T-helper 1 cell (primary cell): ENCODE measurements at places on chromosomes 6 and 20.

GRCh38 chr6:149216459-149216858 lies 101.1 kb upstream of the TAB2 start:
- no peak for DNase-seq

- DNase-seq = no peak
Measured at GRCh38 chr6:109079981-109080380, 14.7 kb downstream of the SESN1 start.

GRCh38 chr6:161029195-161029809 lies 37.7 kb downstream of the MAP3K4 start:
- DNase-seq = no peak

DNA sequence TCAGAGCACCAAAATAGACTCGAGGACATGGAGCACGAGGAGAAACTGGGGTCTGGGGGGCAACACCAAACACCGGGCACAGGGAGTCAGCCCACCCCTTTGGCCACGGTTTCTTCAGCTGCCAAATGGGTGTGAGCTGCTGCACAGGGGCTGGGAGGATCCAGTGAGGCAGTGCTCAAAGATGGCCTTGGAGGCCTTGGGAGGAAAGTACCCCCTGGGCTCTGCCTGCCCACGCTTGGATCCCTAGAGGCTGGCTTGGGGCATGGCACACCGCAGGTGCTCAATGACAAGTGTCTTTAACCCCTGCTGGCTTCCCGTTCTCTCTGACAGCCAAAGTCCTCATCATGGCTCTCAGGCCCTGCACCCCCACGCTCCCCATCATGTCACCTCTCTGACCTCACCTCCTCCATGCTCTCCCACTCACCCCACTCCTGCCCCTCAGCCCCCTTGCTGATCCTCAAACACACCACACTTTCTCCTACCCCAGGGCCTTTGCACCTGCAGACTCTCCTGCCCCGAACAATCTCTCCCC lies 190.3 kb downstream of the ANKRD60 start:
- DNase-seq = no peak

DNA sequence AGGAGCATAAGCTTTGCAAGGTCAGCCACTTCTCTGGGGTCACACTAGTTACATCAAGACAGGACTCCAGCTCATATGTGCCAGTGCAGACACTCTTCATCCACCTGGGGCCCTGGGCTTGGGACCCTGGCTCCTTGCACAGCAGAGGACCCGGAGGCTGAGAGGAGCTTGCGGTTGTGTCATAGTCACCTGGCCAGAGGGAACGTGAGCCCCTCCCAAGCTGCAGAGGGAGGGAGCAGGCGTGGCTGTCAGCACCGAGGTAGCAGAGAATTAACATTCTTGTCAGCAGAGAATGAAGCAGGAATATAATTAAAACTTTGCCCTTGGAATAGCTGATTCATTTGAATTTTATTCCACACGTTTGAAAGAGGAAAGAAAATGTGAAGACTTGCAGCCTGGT lies 36.8 kb downstream of the BCAS4 start:
- DNase-seq = no peak

- DNase-seq = peak; percentile 35
Measured at GRCh38 chr6:16486661-16487060, 248.3 kb downstream of the GMPR start.

DNA sequence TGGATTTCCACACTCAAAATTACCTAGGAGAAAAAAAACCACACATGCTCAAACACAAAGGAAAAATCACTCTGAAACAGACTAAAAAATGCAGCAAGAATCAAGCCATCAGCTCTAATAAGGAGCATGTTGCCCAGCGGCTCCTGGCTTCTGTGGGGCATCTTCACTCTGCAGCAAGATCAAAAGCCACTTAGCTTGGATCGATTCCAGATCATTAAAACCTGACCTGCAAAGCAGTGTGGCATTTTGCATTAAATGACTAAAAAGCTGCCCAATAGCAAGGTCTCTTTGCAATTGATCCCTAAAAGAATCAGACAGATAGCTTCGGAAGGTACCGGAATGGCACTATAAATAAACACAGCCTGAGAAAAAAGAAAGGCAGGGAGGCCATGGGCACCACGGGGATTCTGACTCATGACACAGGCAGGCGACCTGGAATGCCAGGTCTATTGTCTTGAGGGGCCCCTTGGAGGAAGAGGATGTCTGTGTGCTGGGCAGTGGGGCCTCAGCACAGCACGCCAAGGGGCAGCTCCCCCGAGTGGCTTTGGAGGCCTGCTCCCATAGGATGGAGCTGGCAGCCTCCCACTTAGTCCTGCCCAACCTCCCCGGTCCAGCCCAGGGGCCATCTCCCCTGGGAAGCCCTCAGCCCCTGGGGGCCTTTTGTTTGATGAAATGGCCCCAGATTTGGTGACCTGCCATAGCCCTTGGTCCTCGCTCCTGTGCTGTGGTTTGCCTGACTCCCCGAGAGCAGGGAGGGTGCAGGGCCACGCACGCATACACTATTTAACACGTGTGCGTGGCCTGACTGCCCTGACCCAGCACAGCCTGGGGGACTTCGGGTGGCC lies 7.6 kb downstream of the LEMD2 start:
- no peak for DNase-seq

DNA sequence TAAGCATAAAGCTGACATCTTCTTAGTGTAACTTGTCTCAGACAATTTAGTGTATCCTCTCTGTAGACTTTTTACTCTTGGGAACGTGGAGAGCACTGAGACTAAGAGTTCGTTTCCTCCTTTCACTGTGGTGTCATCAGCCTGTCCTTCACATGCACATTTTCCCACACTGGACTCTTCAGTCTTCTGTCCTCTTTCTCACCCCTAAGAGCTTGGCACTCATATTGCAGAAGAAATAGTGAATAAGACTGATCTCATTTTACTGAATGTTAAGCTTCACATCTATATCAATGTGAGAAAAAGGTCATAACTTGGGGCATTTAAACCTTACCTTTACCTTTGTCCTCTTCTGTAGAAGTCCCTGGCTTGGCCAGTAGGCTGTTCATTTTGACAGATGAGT lies 25.6 kb downstream of the FUCA2 start:
- no peak for DNase-seq

GRCh38 chr20:45407067-45407745 lies 883 bp upstream of the DBNDD2 start:
- DNase-seq = no peak

DNA sequence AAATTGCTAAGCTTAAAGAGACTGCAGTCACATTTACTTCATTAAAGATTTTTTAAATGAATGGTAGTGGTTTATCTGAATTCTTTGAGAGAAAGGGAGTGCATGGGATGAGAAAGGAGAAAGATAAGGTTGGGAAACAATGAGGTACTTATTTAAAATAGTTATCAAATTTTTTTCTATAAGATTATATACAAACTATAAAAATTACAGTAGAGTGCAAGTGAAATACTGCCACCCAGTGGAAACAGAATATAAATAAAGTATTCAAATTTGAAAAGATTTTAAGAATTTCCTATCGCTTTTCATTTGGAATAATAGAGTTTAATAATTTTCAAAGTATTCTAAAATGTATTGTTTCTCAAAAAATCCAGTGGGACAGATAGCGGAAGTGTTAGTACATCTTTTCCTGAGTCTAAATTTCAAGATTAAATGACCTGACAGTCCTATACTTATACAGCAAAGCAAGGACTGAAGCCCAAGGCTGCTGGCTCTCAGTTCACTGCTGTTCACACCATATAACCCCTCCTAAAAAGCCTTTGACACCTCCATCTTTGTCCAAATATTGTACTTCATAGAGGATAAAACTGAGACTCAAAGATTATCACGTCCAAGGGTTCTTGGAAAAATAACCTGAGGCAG lies 31.1 kb downstream of the EPM2A start:
- no peak for DNase-seq

- DNase-seq = no peak
Measured at GRCh38 chr6:79719248-79719960, 88.3 kb downstream of the SH3BGRL2 start.

GRCh38 chr6:88166493-88167351 lies 575 bp upstream of the CNR1 start:
- no peak for DNase-seq

- no peak for DNase-seq
Measured at GRCh38 chr6:47428288-47428687, 49.3 kb upstream of the CD2AP start.

DNA sequence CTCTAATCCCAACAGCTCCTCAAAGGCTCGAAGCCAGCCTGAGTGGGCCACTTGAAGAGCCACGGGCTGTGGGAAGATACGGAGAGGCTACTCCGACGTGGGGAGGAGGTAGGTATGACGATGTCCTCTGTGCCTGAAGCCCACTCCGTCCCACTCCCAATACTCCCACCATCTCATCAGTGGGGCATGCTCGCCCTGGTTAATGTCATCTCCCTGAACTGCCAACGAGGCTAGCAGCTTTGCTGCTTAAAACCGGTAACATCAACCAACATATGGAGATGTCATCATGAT lies 11.1 kb downstream of the NRN1 start:
- DNase-seq = no peak

GRCh38 chr20:62281161-62281933 lies 21.4 kb upstream of the ADRM1 start:
- DNase-seq = no peak

GRCh38 chr6:20402342-20403069 lies 827 bp downstream of the E2F3 start:
- peak; percentile 80 for DNase-seq

DNA sequence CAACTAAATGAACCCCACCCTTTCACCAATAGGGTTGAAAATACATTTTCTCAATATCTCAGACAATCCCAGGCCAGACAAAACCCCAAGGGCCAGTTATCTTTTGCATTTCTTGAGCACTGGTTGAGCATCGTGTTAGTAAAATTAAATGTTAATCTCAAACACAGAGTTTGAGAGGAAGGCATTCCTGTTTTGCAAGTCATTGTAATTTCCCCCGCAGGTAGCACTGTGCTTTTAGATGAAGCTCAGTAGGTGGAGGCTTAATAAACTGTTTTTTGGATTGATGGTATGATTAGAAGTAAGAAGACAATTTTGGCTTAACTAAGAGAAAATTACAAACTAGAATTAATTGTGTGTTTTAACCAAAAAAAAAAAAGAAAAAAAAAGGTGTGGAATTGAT lies 998.6 kb upstream of the FLRT3 start:
- no peak for DNase-seq

- no peak for DNase-seq
Measured at GRCh38 chr20:32140603-32141002, 31.1 kb downstream of the TM9SF4 start.

DNA sequence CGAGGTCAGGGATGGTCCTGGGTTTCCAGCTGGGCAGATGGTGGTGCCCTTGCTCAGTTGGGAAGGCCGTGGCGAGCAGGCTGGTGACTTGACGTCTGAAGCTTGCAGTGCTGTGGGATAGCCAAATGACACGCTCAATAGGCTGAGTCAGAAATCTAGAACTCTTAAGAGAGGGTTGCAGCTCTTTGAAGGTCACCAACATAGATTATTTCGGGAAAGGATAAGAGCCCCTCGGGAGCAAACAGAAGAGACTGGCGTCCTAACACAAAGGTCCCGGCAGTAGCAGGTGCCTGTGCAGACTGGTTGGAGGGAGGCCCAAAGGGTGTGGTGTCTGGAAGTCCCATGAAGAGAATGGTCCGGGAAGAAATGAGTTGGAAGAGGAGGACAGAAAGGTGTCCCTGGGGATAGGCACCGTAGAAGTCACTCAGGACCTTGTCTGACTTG lies 18.4 kb downstream of the PKIG start:
- DNase-seq = no peak

DNA sequence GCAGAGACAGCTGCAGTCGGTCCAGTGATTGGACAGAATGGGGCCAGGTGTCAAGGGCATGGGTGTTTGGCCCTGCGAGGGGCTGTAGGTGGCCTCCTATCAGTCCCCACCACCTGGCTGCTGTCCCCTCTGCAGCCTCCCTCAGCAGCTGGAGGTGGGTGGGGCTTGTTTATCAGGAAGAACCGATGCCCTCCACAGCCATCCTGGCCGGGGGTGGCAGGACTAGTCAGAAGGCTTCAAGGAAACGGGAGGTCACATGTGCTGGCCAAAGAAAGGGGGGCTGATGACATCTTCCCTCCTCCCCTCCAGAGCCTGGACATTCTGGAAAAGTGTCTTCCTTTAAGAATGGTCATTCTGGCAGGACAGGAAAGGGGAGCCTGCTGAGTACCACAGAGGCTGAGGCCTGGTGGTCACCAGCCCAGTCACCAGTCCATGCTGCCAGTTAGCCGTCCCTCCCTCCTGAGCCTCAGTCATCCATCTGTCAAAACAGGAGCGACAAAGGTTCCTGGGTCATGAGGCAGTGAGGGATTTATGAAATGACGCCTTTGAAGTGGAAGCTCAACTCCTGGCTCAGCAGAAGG lies 4.1 kb downstream of the FAM210B start:
- DNase-seq = no peak
